AG10803 (cell line): ENCODE measurements at places on chromosomes 12 and 14.
A peak's percentile ranks its signal among the peaks of the same experiment; 100 is the strongest.

DNA sequence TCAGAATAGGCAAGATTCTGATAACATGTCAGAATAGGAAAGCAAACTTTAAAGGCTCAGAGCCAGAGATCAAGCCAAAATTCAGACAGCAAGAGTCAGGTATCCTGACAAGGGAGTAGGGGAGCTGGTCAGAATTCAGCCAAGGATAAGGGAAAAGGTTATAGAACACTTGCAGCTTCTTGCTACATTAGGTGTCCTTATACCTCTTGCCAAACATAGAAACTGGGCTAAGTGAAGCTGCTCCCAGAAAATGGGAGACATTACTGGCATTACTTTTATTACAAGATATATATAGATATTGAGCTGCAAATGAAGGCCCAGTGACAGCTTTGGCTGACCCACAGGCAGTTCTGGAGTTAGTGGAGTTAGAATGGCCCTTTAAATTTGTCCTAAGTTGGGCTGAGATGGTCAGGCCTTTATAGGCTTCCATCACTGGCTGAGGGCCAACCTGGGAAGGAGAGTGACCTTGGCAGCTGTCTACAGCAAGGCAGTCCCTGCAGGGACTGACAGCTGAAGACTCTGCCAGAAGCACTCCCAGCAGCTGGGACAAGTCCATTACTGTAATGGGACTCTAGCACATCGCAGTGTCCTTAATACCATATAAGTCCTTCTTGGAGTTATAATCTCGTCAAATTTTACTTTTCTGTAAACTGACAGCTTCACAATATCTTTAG is 83.0 kb downstream of the LRRC9 start:
- DNase-seq: no peak

DNA sequence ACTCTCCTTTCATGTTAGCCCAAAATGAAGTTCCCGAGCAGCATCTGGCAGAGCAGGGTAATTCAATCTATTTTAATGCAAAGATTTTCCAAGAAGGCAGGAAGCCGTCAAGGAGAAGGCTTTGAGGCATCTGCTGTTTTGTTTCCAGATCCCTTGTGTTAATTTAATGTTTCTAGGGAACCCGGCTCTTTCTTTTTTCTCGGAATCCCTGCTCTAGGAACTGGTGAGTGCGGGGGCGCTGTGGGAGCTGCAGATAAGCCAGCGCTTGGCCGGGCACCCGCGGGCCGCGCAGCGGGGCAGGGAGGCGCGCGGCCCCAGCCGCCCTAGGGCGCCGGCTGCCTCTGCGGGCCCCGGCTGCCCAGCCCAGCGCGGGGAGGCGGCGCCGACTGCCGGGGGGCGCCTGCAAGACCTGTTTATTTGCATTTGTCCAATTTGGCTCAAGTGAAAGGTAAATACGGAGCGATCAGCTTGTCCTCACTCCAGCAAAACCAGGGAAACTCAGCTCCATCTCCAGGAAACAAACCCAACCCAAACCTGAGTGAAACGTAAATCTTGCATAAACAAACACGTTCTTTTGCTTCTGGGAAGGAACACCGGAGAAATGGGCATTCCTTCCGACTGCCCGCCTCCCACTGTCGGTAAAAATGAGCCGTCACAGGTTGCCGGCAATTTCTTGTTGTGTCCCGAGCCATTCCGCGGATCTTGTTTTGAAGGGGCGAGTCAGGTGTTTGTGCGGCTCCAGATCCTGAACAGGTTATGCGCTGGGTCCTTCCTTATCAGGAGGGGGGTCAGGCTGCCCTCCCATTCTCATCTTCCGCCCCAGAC is 65.1 kb downstream of the CRADD start:
- peak; percentile 71 for DNase-seq

GRCh38 chr12:6664902-6665301 is 2.0 kb upstream of the ING4 start:
- peak; percentile 13 for DNase-seq

GRCh38 chr14:35989736-35990135 is 163.6 kb downstream of the BRMS1L start:
- no peak for DNase-seq

GRCh38 chr14:46344327-46344937 is 307.1 kb downstream of the RPL10L start:
- no peak for DNase-seq
